ENCODE measurements at places on chromosomes 12 and 14.
A peak's percentile ranks its signal among the peaks of the same experiment; 100 is the strongest.

- DNase-seq = no peak
Measured at GRCh38 chr12:82057770-82058169, 298.6 kb upstream of the PPFIA2 start.

- DNase-seq = no peak
Measured at GRCh38 chr14:65357113-65357512, 55.4 kb upstream of the FUT8 start.

DNA sequence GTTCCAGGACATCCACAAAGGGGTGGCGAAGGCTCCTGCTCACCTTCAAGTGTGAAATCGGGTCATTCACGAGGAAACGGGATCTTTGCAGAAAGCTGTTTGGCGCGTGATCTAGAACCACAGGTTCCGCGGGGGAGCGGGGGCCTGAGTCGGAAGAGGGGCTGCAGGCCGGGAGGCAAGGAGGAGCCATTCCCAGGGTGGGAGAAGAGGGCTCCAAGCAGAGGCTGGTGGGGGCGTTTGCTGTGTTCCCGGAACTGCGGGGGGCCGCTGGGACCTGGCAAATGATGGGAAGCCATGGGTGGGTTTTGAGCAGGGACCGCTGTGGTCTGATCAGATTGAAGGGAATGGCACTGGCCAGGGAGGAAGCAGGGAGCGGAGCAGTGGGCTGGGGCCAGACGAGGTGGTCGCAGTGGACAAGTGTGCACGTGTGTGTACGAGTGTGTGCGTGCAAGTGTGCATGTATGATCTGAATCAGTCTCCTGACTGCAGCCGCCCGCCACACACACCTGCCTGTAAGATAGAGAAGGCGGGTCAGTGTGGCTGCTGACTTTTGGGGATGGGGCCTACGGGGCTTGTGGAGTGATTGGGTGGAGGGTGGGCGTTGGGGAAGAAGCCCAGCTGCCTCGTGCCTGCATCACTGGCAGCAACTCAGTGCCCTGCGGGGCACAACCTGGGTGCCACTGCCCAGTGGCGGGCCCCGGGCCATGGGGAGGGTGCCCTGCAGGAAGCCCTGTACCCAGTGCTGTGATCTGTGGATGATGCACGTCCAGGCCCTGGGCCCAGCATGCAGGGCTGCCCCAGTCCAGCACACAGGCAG, 141.9 kb downstream of the KIF26A start:
- no peak for DNase-seq

DNA sequence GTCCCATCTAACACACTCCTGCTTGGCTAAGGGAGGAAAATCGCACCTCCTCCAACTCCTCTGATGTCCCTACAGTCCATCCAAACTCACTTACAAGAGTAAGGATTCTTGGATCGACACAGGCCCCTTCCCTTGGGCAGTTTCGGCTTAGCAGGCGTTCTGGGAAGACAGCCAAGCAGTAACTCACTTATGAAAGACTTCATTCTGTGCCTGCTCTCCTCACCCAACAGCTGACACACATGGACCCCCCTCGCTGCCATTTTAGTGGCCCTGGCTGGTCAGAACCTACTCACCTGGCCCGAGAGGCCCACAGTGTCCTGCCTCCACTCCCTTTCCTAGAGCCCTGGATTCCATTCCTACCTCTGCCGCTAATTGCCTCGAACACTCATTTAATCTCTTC, 52.3 kb upstream of the BCL2L14 start:
- DNase-seq = no peak

DNA sequence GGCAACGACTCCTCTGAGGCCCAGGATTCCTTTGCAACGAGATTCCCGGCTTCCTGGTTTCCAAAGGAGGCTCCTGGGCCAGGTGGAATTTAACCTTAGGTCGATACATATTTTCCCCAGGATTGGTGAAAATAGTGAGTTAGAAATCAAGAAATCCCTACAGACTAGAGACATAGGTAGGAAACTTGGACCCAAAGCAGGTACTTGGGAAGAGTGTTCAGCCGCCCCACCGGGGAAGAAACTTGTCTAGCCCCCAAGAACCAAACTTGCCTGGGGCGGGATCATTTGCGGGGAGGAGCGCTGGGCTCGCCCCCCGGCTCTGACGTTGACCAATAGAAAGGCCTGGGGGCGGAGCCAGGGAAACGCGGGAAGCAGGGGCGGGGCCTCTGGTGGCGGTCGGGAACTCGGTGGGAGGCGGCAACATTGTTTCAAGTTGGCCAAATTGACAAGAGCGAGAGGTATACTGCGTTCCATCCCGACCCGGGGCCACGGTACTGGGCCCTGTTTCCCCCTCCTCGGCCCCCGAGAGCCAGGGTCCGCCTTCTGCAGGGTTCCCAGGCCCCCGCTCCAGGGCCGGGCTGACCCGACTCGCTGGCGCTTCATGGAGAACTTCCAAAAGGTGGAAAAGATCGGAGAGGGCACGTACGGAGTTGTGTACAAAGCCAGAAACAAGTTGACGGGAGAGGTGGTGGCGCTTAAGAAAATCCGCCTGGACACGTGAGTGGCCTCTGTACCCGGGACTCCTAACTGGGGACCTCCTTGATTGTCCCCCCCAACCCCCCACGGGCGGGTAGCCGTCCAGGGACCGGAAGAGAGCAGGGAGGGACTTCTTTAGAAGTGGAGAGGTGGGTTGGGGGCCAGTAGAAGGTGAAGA, at the start of gene CDK2:
Gene CDK2 (plus strand): TSS at position 423 of the 874 bp plus-strand sequence. CDS start 179 bp downstream, at position 602.
- peak; percentile 98 for DNase-seq

DNA sequence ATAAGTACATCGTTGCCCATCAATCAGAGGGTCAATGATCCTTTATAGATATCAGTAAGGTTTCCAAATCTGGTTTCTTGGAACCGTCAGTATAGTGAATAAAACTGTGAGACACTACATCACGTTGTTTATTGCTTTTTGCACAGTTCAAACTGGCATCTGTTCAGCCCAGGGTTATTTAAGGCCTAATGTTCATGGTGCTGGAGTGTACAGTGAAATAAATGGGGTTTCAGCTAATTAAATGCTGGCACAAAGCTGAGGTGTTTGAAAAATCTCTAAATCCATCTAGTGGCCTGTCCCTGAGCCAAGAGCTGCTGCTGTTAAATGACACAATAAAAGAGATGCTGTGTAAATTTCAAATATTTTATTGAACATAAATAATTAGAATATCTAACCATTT, 69.9 kb downstream of the RPS29 start:
- DNase-seq = no peak

- no peak for DNase-seq
Measured at GRCh38 chr14:104703269-104703668, 13.9 kb downstream of the INF2 start.

DNA sequence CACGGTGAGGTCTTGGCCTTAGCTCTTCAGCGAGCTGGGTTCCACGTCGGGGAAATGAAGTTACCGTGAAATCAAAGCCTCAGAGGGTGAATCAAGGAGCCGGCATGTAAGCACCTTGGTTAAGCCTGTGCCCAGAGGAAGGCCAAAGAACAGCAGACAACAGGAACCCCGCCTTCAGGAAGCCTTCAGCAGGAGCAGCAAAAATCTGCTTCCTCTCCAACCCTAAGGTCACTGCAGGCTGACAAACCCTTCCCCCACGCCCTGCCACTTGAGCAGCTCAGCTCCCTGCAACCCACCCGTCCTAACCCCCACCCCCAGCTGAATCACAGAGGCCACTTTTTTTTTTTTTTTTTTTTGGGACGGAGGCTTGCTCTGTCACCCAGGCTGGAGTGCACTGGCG, 72.9 kb upstream of the LTA4H start:
- DNase-seq = peak; percentile 8

DNA sequence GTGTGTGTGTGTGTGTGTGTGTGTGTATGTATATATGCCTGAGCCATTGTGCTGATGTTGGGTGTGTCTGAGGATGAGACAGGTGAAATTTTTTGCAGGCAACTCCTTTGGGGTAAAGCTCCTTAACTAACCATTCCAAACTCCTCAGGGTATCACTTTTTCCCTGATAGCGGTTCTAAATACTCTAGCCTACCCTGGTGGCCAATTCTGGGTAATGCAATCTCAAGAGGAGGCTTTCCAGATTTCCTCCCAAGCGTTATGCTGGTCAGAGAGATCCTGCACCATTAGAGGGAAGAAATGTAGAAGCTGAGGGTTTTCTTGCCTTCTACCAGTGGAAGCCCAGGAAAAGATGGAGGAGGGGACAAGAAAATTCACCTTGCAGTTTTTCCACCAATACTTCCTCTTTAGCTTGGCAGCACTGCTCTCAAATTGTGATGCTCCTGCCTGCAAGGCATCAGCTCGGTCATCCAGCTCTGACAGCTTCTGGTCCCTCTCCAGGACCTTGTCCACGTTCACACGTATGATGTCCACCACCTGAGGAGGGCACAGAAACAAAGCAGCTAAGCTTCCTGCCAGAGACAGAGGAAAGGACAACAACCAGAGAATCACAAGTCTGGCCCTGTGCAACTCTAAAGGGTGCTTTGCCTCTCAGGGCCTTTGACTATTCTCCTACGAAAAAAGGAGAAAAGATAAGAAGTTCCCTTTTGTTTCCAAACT, 4.9 kb downstream of the VAMP1 start:
- peak; percentile 56 for DNase-seq

GRCh38 chr12:76029982-76030340, 1.6 kb downstream of the PHLDA1 start:
- peak; percentile 39 for DNase-seq

DNA sequence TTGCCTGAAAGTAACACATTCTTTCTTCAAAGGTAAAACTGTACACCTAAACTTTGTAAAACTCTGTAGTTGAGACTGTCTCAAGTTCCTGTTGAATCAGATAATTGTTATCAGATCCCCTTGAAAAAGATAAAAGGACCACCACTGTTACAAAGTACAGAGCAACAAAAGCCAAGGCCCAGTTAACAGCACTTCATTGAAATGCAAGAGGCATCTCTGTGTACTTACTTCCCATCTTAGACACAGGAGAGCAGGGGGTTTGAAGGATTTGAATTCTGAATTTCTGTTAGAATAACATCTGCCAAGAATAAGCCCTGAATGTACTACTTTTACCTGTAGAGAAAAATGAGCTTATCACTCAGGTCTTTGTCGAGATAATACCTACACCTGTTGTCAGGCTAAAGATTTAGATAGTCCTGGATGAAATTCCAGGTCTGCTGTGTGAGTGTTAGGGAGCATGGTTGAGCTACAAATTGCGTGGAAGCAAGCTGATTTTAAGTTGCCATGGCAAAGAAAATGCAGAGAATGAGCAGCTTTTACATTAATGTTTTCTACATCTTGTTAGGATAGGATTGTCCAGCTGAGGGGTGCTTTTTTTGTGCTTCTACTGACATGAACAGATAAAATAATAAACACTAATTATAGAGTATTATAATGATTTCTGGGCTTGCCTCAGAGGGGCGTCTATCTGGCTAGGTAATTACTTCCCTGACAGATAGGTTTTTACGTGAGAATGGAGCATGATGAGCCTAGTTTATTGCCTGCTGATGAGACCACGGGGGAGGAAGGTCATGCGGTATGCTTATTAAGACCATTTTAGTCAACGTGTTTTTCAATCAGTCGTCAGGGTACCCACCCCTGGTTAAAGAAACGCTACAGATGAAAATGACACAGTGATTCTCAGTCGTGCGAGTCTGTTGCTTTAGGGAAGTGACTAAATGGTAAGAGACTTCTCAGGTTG, 309.2 kb downstream of the PAWR start:
- no peak for DNase-seq

DNA sequence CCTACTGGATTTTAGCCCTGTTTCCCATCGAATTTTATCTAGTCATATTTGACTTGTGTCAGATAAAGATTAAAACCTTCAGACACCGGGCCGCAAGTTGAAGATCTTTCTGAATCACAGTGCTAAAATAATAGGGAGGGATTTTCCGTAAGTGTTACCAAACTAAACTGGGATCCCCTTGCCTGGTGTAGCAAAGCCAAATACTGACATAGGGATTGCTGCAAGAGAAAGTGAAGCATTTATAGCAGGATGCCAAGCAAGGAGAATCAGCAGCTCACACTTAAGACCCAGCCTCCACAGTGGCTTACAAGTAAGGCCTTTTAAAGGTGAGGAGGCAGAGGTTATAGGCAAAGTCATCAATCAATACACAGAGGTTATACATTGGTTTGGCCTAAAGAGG, 147.4 kb downstream of the AKAP6 start:
- DNase-seq = no peak

GRCh38 chr14:22535126-22535525, 53.9 kb downstream of the DAD1 start:
- DNase-seq = no peak

- peak; percentile 32 for DNase-seq
Measured at GRCh38 chr14:55556929-55557623, 22.9 kb upstream of the KTN1 start.

DNA sequence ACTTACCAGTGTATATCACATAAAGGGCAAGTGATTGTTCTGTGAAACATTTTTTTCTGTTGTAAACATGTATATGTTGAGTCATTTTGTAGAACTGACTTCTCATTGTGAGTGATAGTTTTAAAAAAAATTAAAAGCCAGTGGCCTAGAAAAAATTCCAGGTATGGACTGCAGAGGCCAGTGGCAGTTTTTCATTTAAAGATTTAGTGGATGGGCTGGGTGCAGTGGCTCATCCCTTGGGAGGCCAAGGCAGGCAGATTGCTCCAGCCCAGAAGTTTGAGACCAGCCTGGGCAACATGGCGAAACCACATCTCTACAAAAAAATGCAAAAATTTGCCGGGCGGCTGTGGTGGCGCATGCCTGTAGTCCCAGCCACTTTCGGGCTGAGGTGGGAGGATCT, 84.7 kb upstream of the MDM1 start:
- no peak for DNase-seq

GRCh38 chr12:4145990-4146859, 127.3 kb upstream of the CCND2 start:
- DNase-seq = no peak

DNA sequence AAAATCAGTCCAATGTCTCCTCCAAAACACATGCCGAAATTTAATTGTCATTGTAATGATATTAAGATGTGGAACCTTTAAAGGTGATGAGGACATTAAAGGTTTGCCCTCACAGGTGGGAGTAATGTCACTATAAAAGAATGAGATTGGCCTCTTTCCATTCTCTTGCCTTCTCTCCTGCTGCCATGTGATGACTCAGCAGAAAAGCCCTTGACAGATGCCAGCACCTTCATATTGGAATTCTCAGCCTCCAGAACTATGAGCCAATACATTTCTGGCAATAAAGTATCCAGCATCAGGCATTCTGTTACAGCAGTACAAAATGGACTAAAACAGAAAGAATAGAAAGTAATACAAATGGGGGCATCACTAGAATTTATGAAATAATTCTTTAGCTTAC, 609.7 kb downstream of the SLC16A7 start:
- DNase-seq = no peak

- DNase-seq = no peak
Measured at GRCh38 chr14:53890611-53891101, 66.0 kb downstream of the BMP4 start.

DNA sequence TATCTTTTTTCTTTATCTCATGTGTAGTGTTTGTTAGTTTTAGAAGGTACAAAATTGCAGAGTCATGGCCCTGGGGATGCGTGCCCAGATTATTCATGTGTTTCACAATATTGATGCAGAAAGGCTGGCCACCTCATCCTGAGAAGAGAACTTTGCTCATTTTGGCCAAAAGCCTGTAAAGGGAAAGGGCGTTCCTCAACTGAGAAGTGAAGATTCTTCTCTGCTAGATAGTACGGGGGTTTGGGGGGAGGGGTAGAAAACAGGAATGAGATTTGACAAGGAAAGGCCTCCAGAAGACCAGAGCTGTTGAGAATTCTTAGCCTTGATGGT, 1.7 kb downstream of the MGST1 start:
- DNase-seq = no peak

- DNase-seq = no peak
Measured at GRCh38 chr14:38291681-38292467, 36.0 kb upstream of the CLEC14A start.
